ENCODE measurements at places on chromosomes 16 and 17. TPM values are rescaled to one million over a fixed set of nuclear protein-coding genes. Genes with fewer than 3 reads are reported as not detected.
A peak's percentile ranks its signal among the peaks of the same experiment; 100 is the strongest.

CHD9NB gene
- total RNA-seq, result not detected

EXOC3L1 gene
- total RNA-seq, result 0.86 TPM

SMPD3 gene
- total RNA-seq, result 16.1 TPM

MYO15A gene
- total RNA-seq, result 0.81 TPM

RASD1 gene
- total RNA-seq, result 0.72 TPM

HSPB9 gene
- total RNA-seq, result not detected

STAC2 gene
- total RNA-seq, result not detected

PARN gene
- total RNA-seq, result 36.2 TPM

GRCh38 chr16:14564861-14565687 is 65.0 kb downstream of the PARN start:
- no peak for DNase-seq

- DNase-seq, result no peak
These were observed 40.6 kb upstream of the HOXB13 start for GRCh38 chr17:48769009-48769675.

- no peak for DNase-seq
These were observed 240.7 kb downstream of the CDH13 start for GRCh38 chr16:82867485-82867884.

GRCh38 chr17:9151091-9151490 is 129.8 kb downstream of the NTN1 start:
- no peak for DNase-seq

GRCh38 chr17:77420804-77421629 is 280.2 kb downstream of the SEC14L1 start:
- peak; percentile 39 for DNase-seq

- no peak for DNase-seq
These were observed 188.5 kb downstream of the MAP2K6 start for GRCh38 chr17:69602972-69603371.

DNA sequence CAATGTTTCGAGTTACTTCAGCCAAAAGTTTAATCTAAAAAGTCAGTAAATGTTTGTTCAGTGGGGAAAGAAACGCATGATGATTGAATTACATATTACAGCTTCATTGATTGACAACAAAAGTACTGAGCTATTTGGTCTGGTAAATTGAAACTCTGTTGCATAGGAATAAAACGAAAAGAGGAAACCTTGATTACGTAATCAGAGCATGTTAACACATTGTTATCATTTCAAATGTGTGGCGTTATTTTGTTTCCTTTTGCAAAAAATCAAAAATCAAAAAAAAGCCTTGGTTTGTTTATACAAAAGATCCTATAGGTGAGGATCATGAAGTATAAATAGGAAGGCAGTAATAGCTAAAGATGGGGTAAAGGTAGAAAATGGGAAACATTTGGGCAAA is 19.5 kb upstream of the CA10 start:
- DNase-seq, result no peak

- no peak for DNase-seq
These were observed 47.2 kb upstream of the SLC47A1 start for GRCh38 chr17:19486351-19487023.

DNA sequence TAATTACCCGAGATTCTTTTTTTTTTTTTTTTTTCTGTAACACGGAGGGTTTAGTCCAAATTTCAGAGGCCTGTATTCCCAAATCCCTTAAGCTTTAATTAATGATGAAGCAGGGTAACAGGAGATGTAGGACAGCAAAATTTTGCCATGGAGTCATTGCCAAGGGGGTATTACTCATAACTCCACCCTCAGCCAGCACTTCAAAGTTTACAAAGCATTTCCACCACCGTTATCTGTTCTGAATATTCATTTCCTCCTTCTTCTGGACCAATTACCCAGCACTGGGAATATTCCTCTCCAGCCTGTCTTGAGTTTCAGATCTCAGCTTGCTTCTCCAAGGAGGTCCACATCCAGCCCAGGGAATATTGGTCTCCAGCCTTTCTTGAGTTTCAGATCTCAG is 747.5 kb upstream of the EEF2KMT start:
- no peak for DNase-seq

GRCh38 chr17:30454635-30455034 is 22.6 kb upstream of the GOSR1 start:
- DNase-seq, result no peak

DNA sequence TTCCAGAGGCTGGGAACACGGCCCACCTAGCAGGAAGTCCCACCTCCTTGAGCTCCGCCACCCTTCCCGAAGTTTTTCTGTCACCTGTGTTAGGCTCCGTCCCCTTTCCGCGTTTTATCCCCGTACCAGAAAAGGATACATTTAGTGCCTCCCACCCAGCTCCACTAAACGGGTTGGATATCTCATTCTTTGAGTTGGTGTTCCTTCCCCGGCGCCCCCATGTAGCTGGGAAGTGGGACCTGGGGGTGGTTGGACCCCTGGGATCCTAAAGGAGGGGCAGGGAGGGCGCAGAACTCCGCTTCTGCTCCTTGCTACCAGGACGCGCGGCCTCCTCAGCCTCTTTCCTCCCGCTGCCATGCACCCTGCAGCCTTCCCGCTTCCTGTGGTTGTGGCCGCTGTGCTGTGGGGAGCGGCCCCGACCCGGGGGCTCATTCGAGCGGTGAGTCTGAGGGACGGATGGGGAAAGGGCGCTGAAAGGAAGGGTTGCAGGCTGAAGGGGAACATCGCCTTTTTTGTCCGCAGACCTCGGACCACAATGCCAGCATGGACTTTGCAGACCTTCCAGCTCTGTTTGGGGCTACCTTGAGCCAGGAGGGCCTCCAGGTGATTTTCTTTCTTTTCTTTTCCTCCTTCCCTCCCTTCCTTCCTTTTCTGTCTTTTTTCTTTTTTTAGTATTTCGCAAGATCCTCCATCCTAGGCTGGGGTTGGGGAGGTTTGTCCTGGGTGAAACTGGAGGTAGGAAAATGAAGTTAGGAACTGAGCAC is 669 bp downstream of the RNF167 start:
- peak; percentile 35 for DNase-seq

- no peak for DNase-seq
These were observed 81.5 kb downstream of the AMFR start for GRCh38 chr16:56343661-56344517.

DNA sequence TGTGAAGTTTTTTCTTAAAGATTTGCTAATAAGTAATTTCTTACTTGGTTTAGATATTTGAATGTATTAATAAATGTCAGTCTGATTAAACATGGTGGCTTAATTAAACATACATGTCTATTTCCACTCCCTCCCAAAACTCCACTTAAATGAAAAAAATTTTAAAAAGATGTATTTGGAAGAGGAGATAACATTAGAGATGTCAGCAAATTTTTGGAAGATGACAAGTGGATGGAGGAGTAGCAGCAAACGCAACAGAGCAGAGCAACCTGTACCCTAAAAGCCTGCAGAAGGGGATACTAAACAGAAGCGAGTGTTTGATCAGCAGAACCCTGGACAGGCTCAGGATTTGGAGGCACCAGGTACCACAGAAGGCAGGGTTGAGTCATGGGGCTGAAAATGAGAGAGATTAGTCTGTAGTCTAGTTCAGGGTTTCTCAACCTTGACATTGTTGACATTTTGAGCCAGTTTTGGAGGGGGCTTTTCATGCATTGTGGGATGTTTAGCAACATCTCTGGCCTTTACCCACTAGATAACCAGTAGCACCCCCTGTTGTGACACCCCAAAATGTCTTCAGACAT is 17.8 kb downstream of the LUC7L3 start:
- DNase-seq, result no peak

DNA sequence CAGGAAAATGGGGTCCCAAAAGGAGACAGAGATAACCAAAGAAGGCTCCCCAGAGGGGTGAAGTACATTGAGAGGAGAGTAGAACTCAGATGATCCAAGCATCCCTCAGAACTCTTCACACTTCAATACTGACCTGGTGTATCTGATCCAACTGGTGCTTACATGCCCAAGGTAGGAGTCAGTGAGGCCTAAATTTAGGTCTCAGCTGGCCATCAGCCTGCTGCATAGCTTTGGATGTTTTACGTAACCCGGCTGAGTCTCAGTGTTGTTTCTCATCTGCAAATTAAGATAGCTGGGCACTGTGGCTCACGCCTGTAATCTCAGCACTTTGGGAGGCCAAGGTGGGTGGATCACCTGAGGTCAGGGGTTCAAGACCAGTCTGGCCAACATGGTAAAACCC is 11.6 kb upstream of the GOSR2 start:
- DNase-seq, result no peak

- DNase-seq, result no peak
These were observed 56.9 kb downstream of the MSI2 start for GRCh38 chr17:57313097-57313835.

DNA sequence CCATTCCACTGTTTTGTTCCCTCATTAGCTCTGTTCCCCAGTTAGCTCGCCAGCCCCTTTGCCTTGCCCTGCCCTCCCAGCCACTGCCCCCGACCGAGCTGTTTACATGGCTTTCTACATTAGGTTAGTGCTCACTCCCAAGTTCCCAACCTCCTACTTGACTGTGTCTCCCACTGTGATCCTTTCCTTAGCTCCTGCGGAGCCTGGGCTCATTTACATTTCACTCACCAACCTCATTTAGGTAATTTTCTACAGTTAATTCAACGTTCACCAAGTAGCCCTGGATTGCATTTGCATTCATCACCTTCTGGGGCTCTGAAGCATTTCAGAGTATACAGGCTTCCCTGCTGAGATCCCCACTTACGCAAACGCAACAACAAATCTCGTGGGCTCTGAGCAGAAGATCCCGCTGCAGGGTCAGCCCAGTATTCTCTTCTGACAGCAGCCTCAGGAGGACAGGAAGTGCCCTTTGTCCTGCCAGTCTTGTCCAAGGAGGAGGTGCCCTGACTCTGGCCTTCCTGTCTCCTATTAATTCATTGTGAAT is 325.8 kb upstream of the CCL2 start:
- no peak for DNase-seq

All from CD4-positive, CD25-positive, alpha-beta regulatory T cell (primary cell).